IMR-90 (cell line): ENCODE measurements at places on chromosomes 2 and 18.

DNA sequence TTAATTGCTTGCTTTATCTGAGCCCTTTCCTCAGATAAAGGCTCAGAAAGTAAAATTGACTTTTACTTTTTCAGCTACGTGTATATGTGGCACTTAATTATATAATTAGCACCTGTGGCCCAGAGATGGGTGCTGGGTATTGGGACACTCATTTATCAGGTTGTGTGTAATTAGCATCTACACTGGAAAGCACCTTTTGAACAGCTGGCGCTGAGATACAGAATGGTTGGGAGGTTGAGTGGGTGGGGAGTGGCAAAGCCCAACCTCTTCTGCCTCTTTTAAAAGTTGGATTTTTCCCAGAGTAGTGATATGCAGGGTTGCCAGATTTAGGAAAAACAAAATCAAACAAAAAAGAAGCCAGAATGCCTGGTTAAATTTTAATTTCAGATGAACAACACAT is 23.9 kb downstream of the SPTBN1 start:
- no peak for DNase-seq

- DNase-seq, result peak; percentile 31
Measured at GRCh38 chr2:19299522-19299921, 58.9 kb downstream of the OSR1 start.

- no peak for DNase-seq
Measured at GRCh38 chr2:76640905-76641304, 881.3 kb downstream of the LRRTM4 start.

GRCh38 chr2:226059961-226060627 is 660.6 kb downstream of the NYAP2 start:
- DNase-seq, result peak; percentile 5

DNA sequence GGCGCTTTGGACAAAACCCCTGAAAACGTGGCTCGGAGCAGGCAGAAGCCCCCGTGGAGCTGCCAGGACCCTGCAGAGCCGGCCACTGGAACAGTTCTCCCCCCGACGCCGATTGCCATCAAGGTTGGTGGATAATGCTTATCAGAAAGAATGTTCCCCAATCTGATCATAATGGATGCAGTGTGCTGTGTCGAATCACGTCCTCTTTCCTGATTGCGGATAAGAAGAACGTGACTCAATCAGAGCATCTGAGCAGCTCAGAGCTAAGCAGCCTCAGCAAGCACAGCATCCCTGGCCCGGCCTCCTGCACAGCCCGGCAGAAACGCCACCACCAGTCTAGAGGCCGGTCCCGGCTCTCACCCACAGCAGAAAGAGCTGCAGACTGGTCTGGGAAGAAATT is 488.0 kb downstream of the EIPR1 start:
- DNase-seq, result no peak

- no peak for DNase-seq
Measured at GRCh38 chr2:9678544-9678943, 47.7 kb upstream of the YWHAQ start.

- no peak for DNase-seq
Measured at GRCh38 chr2:110702514-110703380, 24.9 kb upstream of the BUB1 start.

DNA sequence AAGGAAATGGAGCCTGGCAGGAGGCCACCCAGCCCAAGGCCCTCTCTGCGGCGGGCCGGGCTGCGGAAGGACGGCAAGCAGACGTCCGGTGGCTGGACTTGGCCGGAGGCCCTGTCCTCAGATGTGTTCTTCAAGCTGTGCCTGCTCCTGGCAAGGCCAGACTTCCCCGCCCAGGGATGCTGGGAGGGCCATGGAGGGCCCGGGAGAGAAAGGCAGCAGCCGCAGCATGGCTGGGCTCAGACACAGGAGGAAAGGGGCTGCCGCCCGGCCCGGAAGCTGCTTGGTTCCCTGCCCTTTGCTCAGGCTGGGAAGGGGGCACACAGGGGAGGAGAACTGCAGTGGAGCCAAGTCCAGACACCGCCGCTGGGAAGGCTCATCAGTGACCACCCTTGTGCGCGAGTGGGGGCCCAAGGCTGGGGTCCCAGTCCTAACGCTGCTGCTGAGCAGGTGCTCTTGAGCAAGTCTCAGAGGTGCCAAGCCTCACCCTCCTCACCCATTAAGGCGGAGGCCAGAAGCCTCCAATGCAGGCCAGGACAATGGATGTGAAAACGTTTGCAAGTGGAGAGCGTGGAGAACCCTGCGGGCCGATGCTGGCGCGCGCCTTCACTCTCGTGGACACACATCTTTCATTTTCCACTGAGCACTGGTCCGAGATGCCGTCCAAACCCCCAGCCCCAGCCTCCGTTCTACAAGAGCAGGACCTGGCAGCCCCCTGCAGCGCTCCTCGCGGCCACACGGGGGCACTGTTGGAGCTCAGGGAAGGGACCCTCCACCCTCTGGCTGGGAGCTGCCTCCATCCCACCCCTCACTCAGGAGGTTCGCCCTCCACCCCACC is 7.9 kb downstream of the CROCC2 start:
- peak; percentile 55 for DNase-seq

- DNase-seq, result peak; percentile 46
Measured at GRCh38 chr2:74439803-74440377, 1.8 kb downstream of the RTKN start.

DNA sequence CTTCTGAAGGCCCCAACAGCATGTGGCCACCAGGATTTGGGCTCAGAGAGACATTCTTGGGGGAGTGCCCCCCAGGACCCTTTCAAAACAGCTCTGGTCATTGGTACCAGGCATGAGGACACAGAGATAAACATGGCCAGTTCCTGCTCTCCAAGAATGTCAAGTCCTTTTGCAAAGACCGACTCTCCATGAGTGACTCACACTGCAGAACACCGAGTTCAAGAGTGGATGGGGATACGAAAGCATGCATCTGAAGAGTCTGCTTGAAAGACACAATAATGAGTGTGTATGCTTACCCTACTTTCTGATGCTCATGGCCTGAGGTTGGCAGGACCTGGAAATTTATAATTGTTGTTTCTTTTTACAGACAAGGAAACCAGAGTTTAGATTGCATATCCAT is 450.6 kb downstream of the TSN start:
- no peak for DNase-seq

DNA sequence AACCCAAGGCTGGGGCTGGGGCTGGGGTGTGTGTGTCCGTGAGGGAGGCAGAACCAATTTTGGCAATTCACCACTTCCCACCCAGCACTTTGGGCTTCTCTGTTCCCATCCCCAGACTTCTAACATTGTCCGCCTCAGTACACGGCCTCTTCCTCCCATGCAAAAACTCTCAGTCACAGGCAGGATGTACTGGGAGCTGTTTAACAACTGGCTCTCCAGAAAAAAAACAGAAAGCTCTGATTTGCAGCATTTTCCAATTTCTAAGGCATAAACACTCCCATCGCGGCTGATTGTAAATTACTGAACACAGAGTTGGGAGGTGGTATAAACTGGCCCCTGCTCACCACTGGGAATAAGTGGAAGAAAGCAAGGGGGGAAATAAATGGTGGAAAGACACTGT is 73.1 kb upstream of the MAP4K3 start:
- DNase-seq, result no peak
